ENCODE measurements at places on chromosomes 5 and 9.

- DNase-seq, result no peak
These were observed 162.6 kb downstream of the EFNA5 start for GRCh38 chr5:107508097-107508496.

- no peak for DNase-seq
These were observed 55.8 kb upstream of the SHC3 start for GRCh38 chr9:89234205-89235067.

GRCh38 chr9:5518937-5519319, 8.6 kb downstream of the PDCD1LG2 start:
- DNase-seq, result no peak

DNA sequence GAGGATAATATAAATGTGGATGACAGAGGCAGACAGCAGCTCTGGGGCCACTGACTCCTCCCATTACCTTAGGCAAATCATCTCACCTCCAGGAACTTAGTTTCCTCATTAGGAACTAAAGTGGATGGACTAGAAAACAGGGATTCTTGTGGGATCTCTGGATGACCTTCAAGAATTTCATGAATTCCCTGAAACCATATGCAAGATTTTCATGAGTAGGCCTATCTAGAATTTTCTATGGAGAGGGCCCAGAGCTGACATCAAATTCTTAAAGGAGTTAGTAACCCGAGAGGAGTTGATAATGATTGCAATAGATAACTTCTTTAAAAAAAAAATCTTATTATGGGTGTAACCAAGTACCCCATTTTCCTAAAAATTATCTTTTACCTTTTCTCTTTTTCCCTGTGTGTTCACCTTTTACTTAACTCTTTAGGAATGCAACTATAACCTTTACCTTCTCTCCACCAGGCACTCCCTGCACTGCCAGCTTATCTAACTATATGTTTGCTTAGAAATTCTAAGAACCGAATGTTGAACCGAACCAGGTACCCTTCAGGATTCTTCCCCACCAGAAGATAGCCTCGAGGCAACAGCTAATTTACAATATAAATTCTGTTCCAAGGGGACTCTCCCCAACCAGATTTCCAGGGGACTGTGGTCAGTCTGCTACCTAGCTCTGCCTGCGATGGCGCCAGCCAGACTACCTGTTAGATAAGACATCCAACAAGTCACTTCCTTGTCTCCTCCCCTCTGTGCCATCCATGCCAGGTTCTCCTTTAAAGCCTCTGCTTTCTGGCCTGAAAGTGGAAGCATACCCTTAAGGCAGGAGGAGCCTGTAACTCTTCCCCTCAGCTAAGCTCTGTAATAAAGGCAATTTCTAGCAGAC, 86.0 kb downstream of the GCNT4 start:
- DNase-seq, result no peak

- DNase-seq, result no peak
These were observed 249.4 kb upstream of the TBCA start for GRCh38 chr5:78025540-78025939.

- no peak for DNase-seq
These were observed 14.9 kb upstream of the TMEM38B start for GRCh38 chr9:105679257-105680022.

- no peak for DNase-seq
These were observed 300.5 kb downstream of the TLE1 start for GRCh38 chr9:81388831-81389230.

DNA sequence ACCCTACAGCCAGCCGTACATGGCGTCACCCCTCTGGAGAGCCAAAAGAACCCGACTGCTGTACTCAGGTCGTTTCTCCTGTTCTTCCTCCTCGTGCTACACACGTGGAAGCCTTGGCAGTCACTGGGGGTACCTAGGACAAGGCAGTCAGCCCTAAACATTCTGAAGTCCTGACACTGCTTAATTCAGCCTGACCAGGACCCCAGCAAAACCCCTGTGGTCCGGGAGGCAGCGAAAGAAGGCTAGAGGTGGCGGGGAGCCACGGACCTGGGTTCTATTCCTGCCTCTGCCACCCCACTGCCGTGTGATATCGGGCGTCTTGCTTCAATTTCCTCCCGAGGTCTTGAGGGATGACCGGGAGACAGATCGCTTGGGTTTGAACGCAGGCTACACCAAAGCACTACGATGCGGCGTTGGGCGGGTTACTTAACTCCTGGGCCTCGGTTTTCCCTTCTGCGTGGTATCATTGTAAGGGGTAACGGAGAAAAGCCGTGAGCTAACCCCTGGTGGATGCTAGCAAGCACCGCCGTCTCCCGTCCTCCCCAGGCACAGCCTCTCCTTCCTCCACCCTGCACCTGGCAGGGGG, 429 bp upstream of the ARL10 start:
- DNase-seq, result no peak

DNA sequence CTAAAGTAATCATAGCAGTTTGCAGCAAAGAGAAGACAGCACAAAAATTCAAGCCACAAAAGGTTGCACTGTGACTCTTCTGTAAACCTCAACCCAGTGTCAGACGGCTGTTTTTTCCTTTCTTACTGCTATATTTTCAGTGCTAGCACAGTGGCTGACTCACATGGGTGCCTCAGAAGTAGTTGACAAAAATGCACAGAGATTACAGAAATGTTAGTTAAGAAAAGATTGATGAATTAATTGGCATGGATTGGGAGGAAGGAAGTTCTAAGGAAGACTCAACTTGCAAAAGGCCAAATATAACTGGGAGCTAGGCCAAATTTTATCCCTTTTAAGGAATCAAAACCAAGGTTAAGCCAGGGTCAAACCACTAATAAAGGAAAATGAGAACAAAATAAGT, 43.7 kb upstream of the ITGA1 start:
- no peak for DNase-seq

Measured in NCI-H2171 treated with DMSO at 0.1 percent for 48 hours (cell line).